ENCODE measurements at places on chromosomes 5 and 9. TPM values are rescaled to one million over a fixed set of nuclear protein-coding genes. Genes with fewer than 3 reads are reported as not detected.

Gene SUB1
- total RNA-seq: 404 TPM

Gene CXCL14
- not detected for total RNA-seq

Gene PTGR1
- 1.8 TPM for total RNA-seq

Gene MAP3K1
- total RNA-seq: 20.7 TPM

Gene C7
- total RNA-seq: not detected

Gene GPR151
- not detected for total RNA-seq

Gene AHRR
- total RNA-seq: 33.3 TPM

Gene SHISAL2B
- total RNA-seq: not detected

Gene ACOT12
- total RNA-seq: not detected

GRCh38 chr5:115477581-115477980 lies 67.0 kb downstream of the FEM1C start:
- H3K4me1 ChIP-seq: no peaks in the 10 kb centered on the region
- H3K27me3 ChIP-seq: peaks cover 45% of the 10 kb centered on the region
- no peak overlapping the region for H3K27ac ChIP-seq
- no peaks in the 10 kb centered on the region for H3K36me3 ChIP-seq
- no peak for DNase-seq
- H3K4me3 ChIP-seq: no peak overlapping the region

DNA sequence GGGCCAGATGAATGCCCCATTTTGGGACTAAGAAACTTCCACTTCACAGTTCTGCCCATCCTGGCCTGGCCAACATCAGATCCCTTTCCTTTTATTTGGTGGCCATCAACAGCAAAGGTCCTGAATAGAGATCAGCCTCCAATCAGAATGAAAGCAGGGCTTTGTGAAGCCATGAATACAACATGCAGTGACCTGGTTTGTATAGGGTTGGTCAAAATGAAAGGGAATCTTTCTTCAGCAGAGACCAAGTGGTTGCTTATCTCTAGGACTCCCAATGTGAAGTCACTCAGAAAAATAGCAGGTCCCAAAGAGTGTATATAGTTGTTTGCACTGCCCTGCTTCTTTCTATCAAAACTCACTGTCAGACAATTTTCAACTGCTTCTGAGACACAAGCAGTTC lies 113.9 kb upstream of the SLC12A2 start:
- no peaks in the 10 kb centered on the region for H3K4me1 ChIP-seq
- DNase-seq: no peak
- no peaks in the 10 kb centered on the region for H3K27me3 ChIP-seq
- H3K36me3 ChIP-seq: no peaks in the 10 kb centered on the region

DNA sequence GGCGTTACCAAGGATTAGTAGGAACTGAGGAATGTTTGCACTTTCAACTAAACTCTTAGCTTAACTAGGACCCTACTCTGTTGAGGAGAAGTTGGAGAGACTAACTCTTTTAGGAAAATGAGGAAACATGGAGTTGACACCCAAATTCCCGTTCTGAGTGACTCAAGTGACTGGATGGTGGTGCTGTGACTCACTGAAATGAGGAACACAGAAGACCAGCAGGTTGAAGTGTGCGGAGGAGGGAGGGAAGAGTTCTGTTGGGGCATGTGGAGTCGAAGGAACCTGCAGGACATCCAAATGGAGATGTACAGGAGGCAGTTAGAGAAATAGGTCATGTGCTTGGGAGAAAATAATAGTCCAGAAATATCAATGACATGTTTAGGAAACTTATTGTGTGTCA lies 8.2 kb downstream of the HEXB start:
- H3K4me3 ChIP-seq: no peak overlapping the region
- no peak overlapping the region for H3K27ac ChIP-seq
- H3K27me3 ChIP-seq: no peaks in the 10 kb centered on the region
- no peaks in the 10 kb centered on the region for H3K4me1 ChIP-seq
- DNase-seq: no peak

DNA sequence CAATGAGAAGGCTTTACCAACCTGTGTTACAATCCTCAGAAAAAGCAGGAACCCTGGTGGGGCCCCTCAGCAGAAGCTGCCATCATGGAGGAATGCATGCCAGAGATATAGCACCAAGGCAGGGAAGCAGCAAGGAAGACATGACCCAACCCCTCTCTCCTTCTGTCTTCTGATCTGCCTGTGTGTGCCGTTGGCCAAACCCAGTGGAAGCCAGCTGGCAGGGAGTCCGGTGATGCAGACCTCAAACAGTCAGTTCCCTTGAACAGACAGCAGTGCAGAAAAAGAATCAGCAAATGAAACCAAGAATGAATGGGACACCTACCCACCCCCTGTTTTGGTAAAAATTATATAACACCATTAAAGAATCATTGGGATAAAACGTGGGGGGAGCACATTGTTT lies 234.2 kb downstream of the ZNF608 start:
- no peaks in the 10 kb centered on the region for H3K27me3 ChIP-seq
- DNase-seq: no peak
- no peaks in the 10 kb centered on the region for H3K4me1 ChIP-seq
- no peak overlapping the region for H3K27ac ChIP-seq

GRCh38 chr5:158755986-158756385 lies 343.7 kb downstream of the EBF1 start:
- H3K27ac ChIP-seq: no peak overlapping the region
- no peak for DNase-seq
- H3K4me3 ChIP-seq: no peak overlapping the region
- H3K4me1 ChIP-seq: peaks cover 2% of the 10 kb centered on the region
- no peaks in the 10 kb centered on the region for H3K27me3 ChIP-seq

DNA sequence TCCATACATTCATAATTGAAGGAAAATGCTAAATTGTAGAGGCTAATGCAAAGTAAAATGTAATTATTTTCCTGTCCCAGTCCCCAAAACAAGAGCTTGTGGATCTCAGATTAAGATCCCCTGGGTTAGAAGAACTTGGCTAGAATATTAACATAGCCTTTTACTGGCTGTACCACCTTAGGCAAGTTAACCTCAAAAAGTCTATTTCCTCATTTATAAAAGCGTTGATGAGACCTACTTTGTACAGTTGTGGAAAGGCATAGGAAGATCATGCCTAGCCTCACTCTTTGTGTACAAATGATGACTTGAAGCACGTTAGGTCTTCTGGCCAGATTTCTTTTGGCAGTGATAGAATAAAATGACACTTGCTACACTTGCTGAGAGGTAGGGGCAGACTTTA lies 97.2 kb downstream of the F2RL2 start:
- peaks cover 72% of the 10 kb centered on the region for H3K4me1 ChIP-seq
- H3K27me3 ChIP-seq: no peaks in the 10 kb centered on the region
- H3K36me3 ChIP-seq: peaks cover 8% of the 10 kb centered on the region
- DNase-seq: no peak

- peak overlapping the region; percentile 82 for H3K27ac ChIP-seq
- peaks cover 18% of the 10 kb centered on the region for H3K4me1 ChIP-seq
- no peaks in the 10 kb centered on the region for H3K36me3 ChIP-seq
Measured at GRCh38 chr9:129174102-129174723, 3.8 kb downstream of the IER5L start.

DNA sequence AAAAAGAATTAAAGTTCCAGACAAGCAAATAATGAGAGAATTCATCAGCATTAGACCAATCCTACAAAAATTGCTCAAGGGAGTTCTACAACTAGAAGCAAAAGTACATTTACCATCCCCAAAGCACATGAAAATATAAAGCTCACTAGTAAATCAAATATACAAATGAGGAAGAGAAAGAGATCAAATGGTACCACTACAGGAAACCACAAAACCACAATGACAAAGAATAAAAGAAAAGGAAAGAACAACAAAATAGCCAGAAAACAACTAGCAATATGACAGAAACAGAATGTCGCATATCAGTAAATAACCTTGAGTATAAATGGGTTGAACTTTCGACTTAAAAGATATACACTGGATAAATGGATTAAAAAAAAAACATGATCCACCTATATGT lies 739.0 kb downstream of the DTWD2 start:
- H3K27ac ChIP-seq: no peak overlapping the region
- no peaks in the 10 kb centered on the region for H3K4me1 ChIP-seq
- DNase-seq: no peak
- no peaks in the 10 kb centered on the region for H3K27me3 ChIP-seq
- H3K36me3 ChIP-seq: no peaks in the 10 kb centered on the region
